ENCODE measurements at places on chromosomes 4 and X. TPM values are rescaled to one million over a fixed set of nuclear protein-coding genes. Genes with fewer than 3 reads are reported as not detected.

DNA sequence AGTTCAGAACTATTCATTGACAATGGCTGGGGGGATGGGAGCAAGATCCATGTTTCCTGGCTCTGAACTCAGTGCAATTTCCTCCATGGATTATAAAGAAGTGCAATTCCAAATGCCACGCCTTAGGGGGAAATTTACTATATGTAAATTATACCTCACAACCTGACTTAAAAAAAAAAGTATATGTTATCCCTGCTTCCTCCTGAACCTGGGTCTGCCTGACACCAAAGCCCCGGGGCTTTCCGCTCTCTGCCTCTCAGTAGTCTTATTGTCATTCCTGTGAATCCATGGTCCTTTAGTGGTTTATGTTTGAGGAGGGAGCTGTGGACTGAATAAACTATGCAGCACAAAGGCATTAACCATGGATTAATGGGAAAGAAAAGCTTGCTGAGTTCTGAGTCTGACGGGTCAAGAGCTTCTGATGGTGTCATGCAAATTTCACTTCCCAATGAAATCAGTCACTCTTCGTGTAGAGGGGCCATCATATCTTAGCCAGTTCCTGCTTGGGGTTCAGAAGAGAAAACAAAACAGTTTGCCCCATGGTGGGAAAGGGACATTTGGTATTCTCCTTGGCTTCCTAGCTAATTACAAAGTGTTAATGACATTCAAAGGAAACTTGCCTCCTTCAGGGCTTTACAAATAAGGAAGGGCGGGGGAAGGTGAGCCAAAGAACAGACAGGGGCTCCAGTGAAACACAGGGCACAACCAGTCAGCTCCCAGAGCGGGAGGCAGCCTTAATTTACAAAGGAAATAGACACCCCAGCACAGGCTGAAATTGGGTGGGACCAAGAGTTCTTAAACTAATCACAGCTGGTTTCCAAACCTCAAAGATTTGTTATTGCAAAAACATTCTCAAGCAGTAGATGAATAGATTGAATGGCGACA lies 14.3 kb downstream of the FAM9C start:
- no peak for DNase-seq

DNA sequence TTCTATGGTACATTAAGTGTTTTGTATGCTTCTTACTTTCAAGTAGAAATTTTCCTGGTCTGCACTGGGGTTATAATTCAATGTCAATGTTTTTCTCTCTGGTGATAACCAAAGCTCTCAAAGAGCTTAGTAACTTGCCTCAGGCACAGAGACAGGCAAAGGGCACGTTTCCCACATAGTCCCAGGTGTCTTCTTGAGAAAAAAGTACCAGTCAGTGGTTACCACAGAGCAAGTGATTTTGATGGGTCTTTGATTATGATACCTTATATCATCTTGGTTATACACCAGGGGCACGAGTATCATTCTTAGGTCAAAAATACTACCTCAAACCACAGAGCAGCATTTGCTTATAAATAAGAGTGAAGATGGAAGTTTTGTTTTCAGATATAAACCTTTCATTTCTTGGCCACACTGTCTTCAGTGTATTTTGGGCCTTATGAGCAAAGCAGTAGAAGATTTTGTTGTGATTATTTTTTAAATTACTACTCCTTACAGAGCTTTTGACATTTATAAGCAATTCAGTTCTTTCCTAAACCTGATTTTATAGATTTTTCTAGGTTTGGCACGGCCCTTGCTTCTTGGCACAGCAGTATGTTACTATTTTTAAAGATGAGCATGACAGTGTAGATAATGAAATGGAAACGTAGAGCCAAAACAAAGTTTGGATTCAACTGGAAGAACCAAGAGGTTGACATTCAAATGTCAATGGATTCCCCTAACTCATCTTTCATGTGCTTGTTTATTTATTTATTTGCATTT lies 85.3 kb upstream of the TLL1 start:
- no peak for DNase-seq

DNA sequence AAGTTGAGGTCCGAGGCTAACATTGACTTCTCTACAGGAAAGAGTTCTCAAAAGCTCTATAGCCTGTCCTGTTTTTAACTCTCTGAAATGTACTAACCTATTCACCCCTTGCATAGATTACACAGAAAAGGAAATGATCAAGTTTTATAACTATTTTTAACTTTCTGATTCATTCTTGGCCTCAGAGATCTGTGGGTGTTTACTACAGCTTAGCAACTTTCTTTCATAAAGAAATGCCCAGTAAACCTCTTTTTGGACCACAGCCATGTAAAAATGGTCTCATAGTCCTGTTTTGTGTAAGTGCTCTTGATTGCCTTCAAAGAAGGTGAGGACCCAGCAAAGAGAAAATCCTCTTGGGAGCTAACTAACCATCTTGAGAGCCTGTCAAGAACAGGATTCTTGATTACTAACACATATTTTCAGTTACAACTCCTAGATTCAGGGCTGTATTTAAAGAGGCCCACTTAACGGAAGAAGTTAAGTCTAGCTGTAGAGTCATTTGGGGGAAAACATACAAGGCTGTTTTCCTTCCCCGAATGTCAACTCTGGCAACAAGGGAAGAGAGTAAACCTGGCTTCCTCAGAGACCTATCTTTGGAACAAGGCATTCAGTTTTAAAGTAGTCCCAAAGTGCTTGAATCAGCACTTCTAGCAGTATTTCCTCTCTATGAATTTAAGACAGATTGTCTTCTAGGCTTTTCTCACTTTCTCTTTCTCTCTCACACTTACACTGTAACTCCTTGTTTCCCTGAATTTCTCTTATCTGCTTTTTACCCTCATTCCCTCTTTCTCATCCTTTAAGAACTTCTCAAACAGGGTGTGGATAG lies 78.2 kb downstream of the IL21 start:
- DNase-seq: no peak

PFKFB1 gene
- polyA plus RNA-seq: 0.58 TPM

DNA sequence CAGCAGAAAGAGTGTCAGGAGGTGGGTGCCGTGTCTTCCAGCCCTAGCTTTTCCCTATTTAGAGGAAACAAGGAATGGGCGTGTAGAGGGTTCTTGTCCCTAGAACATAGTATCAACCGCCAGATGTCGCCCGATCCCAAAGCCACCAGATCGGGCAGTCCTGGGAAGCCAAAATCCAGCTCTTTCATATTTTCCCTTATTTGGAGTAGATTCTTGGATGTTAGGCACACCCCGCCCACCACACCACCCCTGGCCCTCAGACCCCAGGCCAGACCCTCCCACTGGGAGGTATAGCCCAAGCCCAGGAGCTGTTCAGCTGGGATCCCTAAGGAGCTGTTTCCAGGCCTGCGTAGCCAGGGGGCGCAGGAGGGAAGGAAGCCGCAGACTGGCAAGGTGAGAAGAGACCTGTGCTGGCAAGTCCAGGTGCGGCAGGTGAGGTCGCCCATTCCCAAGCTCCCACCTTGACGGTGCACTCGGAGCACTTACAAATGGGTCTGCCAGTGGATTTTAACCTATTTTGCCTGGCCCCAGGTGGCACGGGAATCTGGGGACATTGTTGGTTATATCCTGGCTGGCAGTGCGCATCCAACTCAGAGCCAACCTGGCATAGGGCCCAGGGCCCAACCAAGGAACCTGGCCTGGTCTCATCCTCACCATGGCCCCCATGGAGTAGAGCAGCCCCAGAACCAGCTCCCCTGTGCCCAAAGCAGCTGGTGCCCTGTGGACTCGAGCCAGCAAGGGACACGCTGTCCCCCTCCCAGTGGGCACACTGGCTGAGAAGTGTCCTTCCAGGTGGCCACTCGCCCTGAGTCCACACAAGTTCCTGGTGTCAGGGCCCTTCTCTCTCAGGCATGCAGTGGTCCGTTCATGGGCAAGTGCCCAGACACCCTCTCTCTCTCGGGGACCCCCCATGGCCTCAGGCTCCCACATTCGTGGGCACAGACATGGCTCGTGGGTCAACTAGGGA lies 811 bp downstream of the FLNA start:
- DNase-seq: peak; percentile 77

DNA sequence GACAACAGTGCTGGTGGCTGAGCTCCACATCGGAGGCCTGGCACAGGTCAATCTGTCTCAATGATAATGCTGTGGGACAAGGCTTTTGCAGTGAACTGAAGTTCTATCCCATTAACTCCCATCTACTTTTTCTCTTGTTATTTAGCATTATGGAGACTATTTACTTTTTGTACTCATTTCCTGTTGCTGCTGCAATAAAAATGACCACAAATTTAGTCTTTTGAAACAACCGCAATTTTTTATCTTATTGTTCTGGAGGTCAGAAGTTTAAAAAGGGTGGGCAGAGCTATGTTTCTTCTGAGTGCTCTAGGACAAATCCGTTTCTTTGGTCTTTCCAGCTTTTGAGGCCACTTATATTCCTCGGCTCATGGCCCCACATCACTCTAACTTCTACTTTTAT lies 111.0 kb upstream of the PITX2 start:
- no peak for DNase-seq

EDA gene
- 3.3 TPM for polyA plus RNA-seq

SYTL4 gene
- polyA plus RNA-seq: 11.1 TPM

PLXNB3 gene
- 4.1 TPM for polyA plus RNA-seq

CXorf65 gene
- polyA plus RNA-seq: not detected

GRCh38 chrX:153623310-153624029 lies 23.5 kb upstream of the DUSP9 start:
- no peak for DNase-seq

GRCh38 chr4:153523941-153524386 lies 57.8 kb downstream of the TMEM131L start:
- DNase-seq: no peak

GRCh38 chr4:128831531-128832242 lies 22.2 kb downstream of the JADE1 start:
- no peak for DNase-seq

DNA sequence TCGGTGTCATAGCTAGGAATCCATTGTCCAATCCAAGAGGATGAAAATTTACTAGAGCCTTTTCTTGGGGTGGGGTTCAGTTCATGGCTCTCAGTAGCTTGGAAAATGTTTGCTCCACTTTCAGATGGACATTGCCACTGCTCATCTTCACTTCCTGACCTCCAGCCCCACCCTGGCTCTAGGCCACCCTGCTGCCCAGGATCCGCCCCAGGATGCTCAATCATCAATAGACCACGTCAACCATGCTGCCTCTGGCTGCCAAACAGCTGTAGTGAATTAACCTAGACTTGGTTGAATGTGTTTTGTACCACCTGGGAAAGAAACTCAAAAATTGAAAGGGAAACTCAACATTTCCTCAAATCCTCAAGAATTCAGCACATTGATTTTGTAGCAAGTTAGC lies 37.2 kb upstream of the HSD17B10 start:
- no peak for DNase-seq

MAGEA12 gene
- not detected for polyA plus RNA-seq

GRCh38 chr4:11471046-11471441 lies 42.4 kb upstream of the HS3ST1 start:
- DNase-seq: no peak

Data from right lung (tissue), 10 donors.